ENCODE measurements at places on chromosomes 12 and 14.
A peak's percentile ranks its signal among the peaks of the same experiment; 100 is the strongest.

DNA sequence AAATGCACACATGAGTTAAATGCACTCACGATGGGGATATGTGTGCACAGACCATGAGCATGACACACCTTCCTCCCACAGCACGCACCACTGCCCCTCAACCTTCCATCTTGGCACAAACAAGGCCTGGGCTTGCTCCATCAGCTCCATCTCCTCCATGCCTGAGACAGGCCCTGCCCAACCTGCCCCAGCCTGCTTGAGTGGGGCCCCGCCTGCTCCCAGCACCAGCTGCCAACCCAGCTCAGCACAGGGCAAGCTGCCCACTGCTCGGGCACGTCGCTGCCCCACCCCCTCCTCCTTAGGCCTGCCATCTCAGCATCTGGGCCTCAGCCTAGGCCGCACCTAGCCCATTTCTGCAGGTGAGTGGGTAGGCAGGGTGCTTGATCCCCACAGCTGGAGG lies 27.6 kb upstream of the KRT78 start:
- no peak for DNase-seq

- DNase-seq = no peak
Measured at GRCh38 chr14:98997526-98998205, 274.3 kb downstream of the BCL11B start.

GRCh38 chr12:124277394-124278241 lies 17.3 kb upstream of the RFLNA start:
- DNase-seq = no peak

- DNase-seq = no peak
Measured at GRCh38 chr12:3313066-3313465, 177.9 kb upstream of the PRMT8 start.

DNA sequence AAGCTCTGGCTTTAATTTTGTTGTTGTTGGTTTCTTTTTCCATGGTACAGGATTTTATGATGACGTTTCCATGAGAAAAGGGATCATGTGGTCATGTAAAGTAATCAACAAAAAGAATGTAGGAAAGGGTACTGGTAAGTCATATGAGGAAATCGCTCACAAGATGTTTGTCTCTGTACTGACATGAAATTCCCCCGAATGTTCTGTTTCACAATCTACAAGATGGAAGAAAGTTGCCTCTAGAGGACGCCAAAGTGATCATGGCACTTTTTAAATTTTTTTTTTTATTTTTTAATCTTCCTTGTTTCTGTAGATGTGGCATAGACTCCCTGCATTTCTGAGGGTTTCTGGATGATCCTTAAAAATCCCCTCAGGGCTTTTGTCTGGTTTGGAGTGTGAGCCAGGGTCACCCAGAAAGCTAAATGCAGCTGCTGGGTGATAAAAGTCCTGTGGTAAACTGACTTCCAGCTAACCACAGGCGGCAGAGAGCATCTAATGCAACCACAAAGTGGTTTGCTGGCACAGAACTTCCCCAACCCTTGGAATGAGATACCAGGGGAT lies 393.5 kb downstream of the CCDC91 start:
- no peak for DNase-seq

- no peak for DNase-seq
Measured at GRCh38 chr12:51205350-51205749, 12.5 kb downstream of the POU6F1 start.

- no peak for DNase-seq
Measured at GRCh38 chr12:26043135-26044006, 81.5 kb downstream of the BHLHE41 start.

DNA sequence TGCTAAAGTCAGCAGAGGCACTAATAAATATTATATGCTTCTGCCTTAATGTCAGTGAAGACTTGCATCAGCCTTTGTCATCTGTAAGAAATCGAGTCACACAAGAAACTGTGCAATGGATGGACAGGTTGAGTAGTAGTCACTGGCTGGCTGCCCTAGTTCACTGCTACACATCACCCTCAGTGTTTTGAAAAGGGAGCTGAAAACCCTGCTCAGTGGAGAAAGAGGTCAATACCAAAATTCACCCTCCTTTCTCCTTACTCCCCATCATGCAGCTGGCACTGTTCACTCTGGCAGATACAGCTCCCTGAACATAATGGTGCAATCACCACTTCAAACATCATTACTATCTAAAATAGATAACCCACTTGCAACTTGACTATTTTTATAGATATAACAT lies 6.6 kb downstream of the ANKS1B start:
- DNase-seq = no peak

- no peak for DNase-seq
Measured at GRCh38 chr14:56809270-56810146, 771 bp downstream of the OTX2 start.

- DNase-seq = no peak
Measured at GRCh38 chr14:76917158-76917596, 91.0 kb downstream of the LRRC74A start.

DNA sequence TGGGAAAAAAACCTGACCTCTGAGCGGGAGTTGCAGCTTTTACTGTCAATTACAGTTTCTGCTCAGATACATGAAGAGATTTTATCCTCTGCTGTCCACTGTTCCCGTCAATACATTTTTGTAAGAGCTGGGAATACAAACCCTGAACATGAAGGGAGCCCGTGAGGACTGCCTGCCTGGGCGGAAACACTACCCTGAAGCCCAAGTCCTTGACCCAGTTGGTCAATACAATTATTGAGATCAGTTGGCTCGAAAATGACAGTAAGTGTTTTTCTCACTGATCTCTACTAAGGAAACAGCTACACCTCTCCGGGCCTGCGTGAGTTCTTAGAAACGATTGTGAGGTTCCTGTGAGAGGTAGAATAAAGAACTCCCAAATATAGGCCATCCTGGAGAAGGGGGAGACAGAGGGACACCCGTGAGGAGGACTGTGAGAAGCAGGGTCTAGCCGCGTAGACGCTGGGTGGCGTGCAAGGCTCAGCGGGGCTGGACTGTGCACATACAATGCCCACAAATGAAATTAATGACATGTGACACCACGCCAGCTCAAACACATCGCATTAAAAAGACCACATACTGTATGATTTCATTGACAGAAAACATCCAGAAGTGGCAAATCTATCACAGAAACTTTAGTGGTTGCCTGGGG lies 509.5 kb downstream of the TMEM132D start:
- no peak for DNase-seq

- DNase-seq = no peak
Measured at GRCh38 chr14:45641541-45641940, 388.5 kb upstream of the MIS18BP1 start.

GRCh38 chr12:78470354-78471195 lies 394.0 kb upstream of the SYT1 start:
- DNase-seq = no peak

DNA sequence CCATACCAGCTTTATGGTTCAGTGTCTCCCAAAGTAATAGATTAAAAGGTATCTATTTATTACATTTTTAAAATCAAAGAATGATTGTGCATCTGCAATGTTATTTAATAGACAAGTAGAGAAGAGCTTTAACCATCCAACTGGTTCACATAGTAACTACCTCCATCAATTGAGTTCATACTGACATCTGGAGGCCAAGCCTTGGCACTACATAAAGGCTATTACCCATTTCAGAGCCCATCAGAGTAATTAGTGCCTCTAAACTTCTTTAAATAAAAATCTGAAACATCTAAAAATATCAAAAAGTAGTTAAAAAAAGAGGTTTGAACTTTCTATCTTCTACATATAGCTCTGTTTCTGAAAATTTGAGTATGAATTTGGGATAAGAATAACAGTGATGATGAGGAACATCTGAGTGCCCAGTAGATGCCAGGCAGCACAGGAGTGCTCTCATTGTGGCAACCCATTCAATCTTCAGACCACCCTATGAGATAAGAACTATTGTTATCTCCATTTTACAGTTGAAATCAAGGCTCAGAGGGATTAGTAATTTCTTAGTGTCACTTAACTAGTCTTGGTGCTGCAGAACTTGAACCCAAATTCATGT lies 132.9 kb upstream of the DAAM1 start:
- peak; percentile 52 for DNase-seq

- DNase-seq = no peak
Measured at GRCh38 chr12:23895792-23896218, 53.7 kb downstream of the SOX5 start.

DNA sequence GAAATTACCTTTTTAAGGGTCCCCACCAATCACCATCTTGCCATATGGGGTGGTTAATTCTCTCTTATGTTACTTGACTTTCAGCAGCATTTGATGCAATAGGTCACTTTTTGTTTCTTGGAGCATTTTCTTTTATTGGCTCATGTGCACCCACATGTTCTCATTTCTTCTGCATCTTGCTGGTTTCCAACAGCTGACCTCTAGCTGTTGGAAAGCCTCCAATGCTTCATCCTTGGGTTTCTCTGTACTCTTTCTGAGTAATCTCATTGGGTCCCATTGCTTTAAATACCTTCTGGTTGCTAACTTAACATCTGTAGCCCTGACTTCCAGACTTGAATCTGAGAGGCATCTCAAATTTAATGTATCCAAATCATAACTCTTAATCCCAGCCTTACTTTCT lies 116.8 kb downstream of the CRADD start:
- no peak for DNase-seq

DNA sequence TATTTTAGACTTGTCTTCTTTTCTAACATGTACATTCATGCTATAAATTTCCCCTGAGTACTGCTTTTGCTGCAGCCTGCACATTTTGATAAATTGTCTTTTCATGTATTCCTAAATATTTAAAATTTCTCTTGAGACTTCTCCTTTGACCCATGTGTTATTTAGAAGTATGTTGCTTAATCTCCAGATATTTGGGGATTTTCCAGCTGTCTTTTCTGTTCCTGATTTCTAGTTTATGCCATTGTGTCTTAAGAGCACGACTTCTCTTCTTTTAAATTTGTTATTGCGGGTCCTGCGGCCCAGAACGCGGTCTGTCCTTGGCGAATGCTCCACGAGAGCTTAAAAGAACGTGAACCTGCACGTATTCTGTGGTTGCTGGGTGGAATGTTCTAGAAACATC lies 136.4 kb downstream of the KIF26A start:
- no peak for DNase-seq

DNA sequence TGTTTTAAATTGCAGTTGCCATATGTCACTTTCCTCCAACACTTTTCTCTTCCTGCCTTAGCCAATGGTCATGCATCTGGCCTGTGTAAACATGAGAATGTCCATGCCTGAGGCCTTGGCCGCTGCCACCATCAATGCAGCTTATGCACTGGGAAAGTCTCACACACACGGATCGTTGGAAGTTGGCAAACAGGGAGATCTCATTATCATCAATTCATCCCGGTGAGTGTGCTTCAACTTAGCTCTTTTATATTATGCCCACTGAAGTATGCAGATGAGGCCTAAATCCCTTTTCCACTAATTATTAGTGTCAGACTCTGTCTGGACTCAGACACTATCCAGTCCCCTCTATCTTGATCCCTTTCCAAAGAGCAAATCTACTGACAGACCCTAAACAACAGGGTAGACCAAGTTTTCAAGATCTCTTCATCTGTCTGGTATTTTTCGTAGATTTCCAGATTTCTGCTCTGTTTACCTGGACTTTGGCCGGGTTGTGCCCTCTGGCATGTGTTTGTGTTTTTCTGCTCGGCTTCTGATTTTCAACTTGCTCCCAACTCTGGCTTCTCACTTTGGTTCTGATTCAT lies 23.2 kb downstream of the AMDHD1 start:
- DNase-seq = no peak

GRCh38 chr12:211639-212414 lies 2.1 kb downstream of the SLC6A12 start:
- DNase-seq = no peak

GRCh38 chr12:2484141-2484776 lies 310.5 kb upstream of the FKBP4 start:
- no peak for DNase-seq

DNA sequence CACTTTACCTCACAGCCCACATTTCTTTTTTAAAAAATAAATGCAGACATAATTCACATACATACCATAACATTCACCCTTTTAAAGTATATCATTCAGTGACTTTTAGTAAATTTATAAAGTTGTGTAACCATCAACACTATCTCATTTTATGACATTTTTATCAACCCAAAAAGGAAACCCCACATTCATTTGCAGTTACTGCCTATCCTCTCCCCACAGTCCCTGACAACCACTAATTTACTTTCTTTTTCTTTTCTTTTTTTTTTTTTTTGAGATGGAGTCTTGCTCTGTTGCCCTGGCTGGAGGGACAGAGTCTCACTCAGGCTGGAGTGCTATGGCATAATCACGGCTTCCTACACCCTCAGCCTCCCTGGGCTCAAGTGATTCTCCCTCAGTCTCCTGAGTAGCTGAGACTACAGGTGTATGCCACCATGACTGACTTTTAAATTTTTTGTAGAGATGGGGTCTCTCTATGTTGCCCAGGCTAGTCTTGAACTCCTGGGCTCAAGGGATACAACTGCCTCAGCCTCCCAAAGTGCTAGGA lies 1.5 kb upstream of the EP400 start:
- DNase-seq = no peak

All from CD4-positive, alpha-beta T cell (primary cell).